Stimulated activated CD8-positive, alpha-beta memory T cell treated with anti-CD3 and anti-CD28 coated beads, Interleukin-15, amount 100 ng/mL, for 48 hours (primary cell): ENCODE measurements at places on chromosomes 12 and 14.

DNA sequence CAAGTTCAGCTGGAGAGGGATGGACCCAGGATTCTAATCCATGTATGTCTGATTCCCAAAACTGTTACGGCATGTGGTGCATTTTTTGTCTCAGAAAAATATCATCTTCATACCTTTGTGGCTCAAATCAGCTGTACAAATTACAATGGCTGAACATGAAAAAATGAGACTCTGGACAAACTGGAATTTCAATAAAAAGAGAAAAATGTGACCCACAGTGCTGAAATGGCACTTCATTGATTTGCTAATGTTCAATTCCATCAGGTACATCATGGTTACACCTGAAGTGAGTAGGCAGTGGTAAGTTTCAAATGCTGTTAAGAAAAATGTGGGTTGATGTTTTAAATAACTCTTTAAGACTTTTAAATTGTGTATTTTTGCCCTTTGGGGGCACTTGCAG lies 165.6 kb upstream of the CAND1 start:
- no peak for DNase-seq

GRCh38 chr12:31633464-31633863 lies 26.0 kb upstream of the ETFBKMT start:
- DNase-seq: no peak

GRCh38 chr14:62071039-62071438 lies 308.8 kb downstream of the SNAPC1 start:
- no peak for DNase-seq

DNA sequence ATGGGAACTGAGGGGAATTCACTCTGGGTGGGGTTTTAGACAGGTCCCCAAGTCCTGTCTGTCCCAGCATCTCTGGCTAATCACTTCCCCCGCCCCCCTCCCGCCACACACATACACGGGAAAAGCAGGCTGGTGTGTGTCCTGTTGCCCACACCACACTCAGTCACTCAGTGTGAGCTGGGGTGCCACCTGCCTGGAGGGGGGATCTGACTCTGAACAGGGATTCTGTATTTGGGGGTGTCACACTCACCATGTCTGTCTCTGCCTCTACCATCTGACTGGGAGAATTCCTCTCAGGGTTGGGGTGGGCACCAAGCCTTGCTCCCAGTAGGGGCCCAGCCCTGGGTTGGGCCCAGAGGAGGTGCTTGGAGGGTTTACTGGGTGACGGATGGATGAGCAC lies 31.1 kb downstream of the SH2B3 start:
- no peak for DNase-seq

DNA sequence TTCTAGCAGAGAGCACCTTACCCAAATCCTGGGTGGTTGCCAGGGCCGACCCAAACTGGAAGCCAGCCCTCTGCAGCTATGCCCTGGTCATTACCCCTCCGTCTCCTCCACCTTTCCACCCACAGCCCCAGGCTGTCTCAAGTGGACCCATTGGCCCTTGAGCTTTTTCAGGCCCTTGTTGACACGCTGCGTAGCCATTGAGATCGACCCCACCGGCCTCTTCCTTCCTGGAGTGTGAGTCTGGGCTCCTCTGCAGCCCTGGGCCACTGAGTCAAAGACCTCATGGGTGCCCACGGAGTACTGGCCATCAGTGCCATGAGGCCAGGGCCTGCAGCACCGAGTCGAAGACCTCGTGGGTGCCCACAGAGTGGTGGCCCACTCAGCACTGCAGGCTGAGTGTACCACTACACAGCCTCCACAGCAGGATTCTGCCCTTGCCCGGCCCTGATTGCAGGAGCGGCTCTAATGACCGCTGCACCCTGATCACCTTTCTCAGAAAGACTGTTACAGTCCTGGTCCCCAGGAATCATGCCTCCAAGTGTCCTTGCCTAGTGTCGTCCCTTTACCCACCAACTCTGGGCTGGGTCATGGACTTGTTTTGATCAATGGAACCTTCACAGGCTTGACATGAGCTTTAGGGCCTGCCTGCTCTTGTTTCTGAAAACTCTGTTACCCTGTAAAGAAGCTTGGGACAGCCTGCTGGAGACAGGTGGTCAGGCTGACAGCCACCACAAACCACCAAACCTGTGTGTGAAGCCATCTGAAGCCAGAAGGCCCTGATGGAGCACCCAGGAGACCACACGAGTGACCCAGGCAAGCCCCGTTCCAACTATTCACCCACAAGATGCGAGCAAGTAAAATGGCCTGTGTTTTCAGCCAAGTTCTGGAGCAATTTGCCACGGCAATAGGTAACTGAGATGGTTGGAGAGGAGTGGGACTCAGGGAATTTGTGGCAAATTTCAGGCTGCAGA lies 39.6 kb upstream of the TRAF3 start:
- no peak for DNase-seq

GRCh38 chr12:90969346-90969745 lies 14.4 kb upstream of the CCER1 start:
- DNase-seq: no peak

GRCh38 chr12:43776498-43776897 lies 17.7 kb downstream of the IRAK4 start:
- no peak for DNase-seq

GRCh38 chr12:118102070-118102469 lies 1.7 kb downstream of the VSIG10 start:
- no peak for DNase-seq

DNA sequence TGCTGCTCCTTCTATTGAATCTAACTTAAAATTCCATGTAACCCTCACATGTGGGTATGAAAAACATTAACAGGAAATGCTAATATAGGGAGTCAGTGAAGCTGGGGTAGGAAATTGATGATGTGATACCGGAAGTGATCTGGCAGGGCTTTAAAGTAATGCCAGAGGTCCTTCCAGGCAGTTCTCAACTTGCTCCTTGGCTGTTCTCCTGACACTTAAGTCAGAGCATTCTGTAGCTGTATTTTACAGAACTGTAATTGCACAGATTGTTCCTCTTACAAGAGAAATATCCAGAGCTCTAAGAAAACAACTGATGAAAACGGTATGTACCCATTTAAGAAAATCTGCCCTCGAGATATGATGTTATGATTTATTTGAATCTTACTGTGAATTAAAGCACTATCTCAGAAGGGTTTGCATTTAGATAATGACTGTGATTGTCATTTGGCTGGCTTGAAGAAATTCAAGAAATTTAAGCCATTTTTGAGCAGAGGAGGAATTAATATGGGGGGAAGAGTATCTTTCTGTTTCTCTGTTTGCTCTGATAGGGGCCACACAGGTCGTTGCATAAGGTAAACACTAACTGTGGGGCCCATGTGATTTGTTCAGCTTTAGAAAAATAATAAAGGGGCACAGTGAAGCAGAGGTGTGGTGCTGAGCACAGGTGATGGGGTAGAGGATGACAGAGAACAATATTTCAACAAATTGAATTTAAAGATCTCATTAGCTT lies 88.4 kb downstream of the BBS10 start:
- DNase-seq: no peak
